Bladder microvascular endothelial cell (primary cell): ENCODE measurements at places on chromosomes 6 and 20. TPM values are rescaled to one million over a fixed set of nuclear protein-coding genes. Genes with fewer than 3 reads are reported as not detected.

AFDN gene
- 95.4 and 295 TPM in 2 replicates for total RNA-seq

SIRPB2 gene
- total RNA-seq, result 1.3 and 2.8 TPM in 2 replicates

AKAP12 gene
- total RNA-seq, result 143 and 553 TPM in 2 replicates

FAM184A gene
- total RNA-seq, result 0.32 and 0.38 TPM in 2 replicates

CGAS gene
- total RNA-seq, result 4.3 and 6.2 TPM in 2 replicates
